B cell (primary cell): ENCODE measurements at places on chromosomes 1 and 21. TPM values are rescaled to one million over a fixed set of nuclear protein-coding genes. Genes with fewer than 3 reads are reported as not detected.

- no peaks in the 10 kb centered on the region for H3K4me1 ChIP-seq
- H3K27ac ChIP-seq, result no peak overlapping the region
- no peaks in the 10 kb centered on the region for H3K36me3 ChIP-seq
- no peak for DNase-seq
- H3K4me3 ChIP-seq, result no peak overlapping the region
- H3K27me3 ChIP-seq, result no peaks in the 10 kb centered on the region
These were observed 297.0 kb downstream of the HHAT start for GRCh38 chr1:210625715-210626114.

GRCh38 chr21:15775981-15776380, 46.2 kb downstream of the USP25 start:
- no peak for DNase-seq
- H3K36me3 ChIP-seq, result peaks cover 2% of the 10 kb centered on the region
- H3K27me3 ChIP-seq, result no peaks in the 10 kb centered on the region
- no peaks in the 10 kb centered on the region for H3K4me1 ChIP-seq

- H3K27me3 ChIP-seq, result no peaks in the 10 kb centered on the region
- peaks cover 100% of the 10 kb centered on the region for H3K4me1 ChIP-seq
- DNase-seq, result no peak
- H3K27ac ChIP-seq, result peak overlapping the region; percentile 75
These were observed 7.4 kb downstream of the MEF2D start for GRCh38 chr1:156493154-156493631.

DNA sequence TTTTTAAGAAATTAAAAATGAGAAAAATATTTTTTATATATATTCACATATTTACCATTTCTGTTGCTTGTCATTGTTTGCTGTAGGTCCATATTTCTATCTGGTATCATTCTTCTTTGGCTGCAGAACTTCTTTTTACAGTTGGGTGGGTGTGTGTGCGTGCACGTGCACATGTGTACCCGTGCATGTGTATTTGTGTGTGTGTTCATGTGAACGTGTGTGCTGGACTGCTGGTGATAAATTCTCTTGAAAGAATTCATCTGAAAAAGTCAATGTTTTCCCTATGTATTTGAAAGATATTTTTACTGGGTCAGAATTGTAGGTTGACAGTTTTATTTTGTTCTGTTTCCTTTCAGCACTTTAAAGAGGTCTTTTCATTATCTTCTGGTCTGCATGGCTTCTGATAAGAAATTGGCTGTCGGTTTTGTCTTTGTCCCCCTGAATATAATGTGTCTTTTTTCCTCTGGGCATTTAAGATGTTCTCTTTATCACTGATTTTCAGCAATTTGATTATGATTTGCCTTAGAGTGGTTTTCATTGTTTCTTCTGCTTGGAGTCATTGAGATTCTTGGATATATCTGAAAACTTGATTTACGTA, 34.5 kb upstream of the DPH5 start:
- H3K4me1 ChIP-seq, result peaks cover 34% of the 10 kb centered on the region
- H3K4me3 ChIP-seq, result no peak overlapping the region
- no peaks in the 10 kb centered on the region for H3K36me3 ChIP-seq

BARHL2 gene
- not detected in 2 replicates for total RNA-seq

PRRX1 gene
- not detected in 2 replicates for total RNA-seq
